ENCODE measurements at places on chromosomes 6 and 20. TPM values are rescaled to one million over a fixed set of nuclear protein-coding genes. Genes with fewer than 3 reads are reported as not detected.

FBXO30 gene
- polyA plus RNA-seq = 3.6 TPM

DPM1 gene
- polyA plus RNA-seq = 52.9 TPM

OARD1 gene
- polyA plus RNA-seq = 42.0 TPM

POPDC3 gene
- 0.54 TPM for polyA plus RNA-seq

SAPCD1 gene
- polyA plus RNA-seq = 2.7 TPM

PDE10A gene
- polyA plus RNA-seq = 2.0 TPM

DNA sequence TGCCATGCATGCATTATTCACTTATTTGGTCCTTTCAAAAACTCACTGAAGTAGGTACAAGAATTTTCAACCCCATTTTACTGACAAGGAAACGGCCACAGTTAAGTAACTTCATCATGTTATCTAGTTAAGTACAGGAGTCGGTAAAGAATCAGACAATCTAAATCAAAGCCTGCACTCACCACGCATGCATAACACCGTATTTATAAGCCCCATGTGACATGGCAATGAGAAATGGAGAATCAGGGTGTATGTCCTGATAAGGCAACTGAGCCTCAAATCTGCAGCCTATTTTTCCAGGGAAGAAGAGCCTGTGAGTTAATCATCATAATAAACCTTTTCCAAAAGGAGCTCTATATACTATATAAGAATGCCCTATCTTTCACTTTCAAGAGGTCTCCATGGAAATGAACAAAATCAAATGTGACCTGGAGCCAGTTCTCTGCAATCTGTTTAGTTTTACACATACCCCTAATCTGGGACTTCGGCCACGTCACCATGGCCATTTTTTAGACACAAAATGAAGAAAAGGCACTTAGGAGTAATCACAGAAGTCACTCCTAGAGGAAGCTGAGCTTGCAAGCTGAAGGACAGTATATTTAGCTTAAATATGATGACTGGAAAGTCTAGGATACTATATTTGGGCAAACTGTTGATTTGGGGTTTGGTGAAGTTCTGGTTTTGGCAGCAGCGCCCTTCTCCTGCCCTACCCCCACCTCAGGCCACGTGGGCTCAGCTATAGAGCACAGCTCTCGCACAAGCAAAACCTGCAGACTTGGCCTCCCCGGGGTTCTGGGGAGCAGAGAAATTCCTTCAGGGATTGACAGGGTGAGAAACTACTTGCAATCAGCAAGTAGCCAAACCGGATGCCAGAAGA is 19.2 kb downstream of the TRAM2 start:
- H3K36me3 ChIP-seq = no peaks in the 10 kb centered on the region
- H3K4me1 ChIP-seq = peaks cover 2% of the 10 kb centered on the region

DNA sequence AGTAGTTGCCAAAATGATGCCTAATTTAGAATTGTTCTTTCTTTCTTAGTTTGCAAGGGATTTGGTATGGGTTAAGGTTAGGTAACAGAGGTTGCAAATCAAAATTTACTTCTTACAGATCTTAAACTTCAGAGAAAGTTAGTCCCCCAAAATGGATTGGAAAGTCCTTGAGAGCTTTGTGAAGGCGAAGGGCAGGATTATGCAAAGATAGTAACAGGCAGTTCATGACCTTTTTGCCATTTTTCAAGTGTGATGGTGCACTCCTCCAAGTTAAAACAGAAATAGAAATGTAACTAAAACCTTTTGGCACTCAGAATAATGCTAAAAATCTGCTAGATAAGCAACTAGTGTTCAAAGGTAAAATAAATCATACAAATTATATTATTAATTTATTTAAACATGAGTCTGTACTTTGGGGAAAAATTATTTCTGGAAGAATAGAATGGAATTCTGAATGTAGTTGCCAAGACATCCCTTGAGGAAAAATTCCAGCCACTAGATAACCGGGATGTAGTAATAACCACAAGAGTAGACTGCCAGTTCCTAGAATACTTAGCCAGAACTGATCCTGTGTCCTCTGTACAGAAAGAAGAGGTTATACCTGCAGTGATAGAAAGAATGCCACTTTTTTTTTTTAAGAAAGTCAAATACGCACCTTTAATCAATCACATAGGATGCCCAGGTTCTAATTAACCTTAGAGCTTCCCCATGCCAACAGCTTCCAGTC is 31.8 kb upstream of the DAAM2 start:
- H3K27ac ChIP-seq = no peak overlapping the region
- H3K4me1 ChIP-seq = no peaks in the 10 kb centered on the region

GRCh38 chr6:15420959-15421438 is 175.1 kb downstream of the JARID2 start:
- H3K36me3 ChIP-seq = peaks cover 9% of the 10 kb centered on the region
- no peak overlapping the region for H3K4me3 ChIP-seq
- peaks cover 3% of the 10 kb centered on the region for H3K4me1 ChIP-seq
- no peaks in the 10 kb centered on the region for H3K27me3 ChIP-seq
- H3K27ac ChIP-seq = no peak overlapping the region

GRCh38 chr20:45538209-45538799 is 978 bp downstream of the WFDC6 start:
- no peak overlapping the region for H3K4me3 ChIP-seq
- H3K27me3 ChIP-seq = peaks cover 2% of the 10 kb centered on the region
- H3K36me3 ChIP-seq = no peaks in the 10 kb centered on the region
- no peak for DNase-seq

- no peak overlapping the region for H3K4me3 ChIP-seq
- no peaks in the 10 kb centered on the region for H3K27me3 ChIP-seq
- H3K4me1 ChIP-seq = no peaks in the 10 kb centered on the region
- H3K27ac ChIP-seq = peak overlapping the region; percentile 89
- no peak for DNase-seq
Measured at GRCh38 chr6:169215201-169215681, 38.4 kb downstream of the THBS2 start.

DNA sequence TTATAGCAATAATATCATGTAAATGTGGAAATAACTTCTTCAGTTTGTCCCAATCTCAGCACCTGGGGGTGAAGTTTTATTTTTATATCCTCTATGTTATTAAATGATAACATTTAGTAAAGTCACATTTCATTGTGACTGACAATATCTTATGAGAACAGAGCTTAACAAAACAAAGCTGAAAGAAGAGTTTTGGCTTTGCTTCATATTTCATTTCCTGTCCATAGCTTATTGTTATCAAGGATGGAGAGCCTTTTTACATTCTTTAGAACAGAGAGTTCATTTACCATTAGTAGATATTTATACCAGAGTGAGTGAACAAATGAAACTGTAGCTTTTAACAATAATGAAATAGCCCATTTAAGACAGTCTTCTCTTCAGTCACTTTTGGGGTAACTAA is 231.9 kb upstream of the SGK1 start:
- no peak for DNase-seq
- H3K27me3 ChIP-seq = no peaks in the 10 kb centered on the region
- H3K27ac ChIP-seq = no peak overlapping the region
- H3K4me1 ChIP-seq = no peaks in the 10 kb centered on the region

DNA sequence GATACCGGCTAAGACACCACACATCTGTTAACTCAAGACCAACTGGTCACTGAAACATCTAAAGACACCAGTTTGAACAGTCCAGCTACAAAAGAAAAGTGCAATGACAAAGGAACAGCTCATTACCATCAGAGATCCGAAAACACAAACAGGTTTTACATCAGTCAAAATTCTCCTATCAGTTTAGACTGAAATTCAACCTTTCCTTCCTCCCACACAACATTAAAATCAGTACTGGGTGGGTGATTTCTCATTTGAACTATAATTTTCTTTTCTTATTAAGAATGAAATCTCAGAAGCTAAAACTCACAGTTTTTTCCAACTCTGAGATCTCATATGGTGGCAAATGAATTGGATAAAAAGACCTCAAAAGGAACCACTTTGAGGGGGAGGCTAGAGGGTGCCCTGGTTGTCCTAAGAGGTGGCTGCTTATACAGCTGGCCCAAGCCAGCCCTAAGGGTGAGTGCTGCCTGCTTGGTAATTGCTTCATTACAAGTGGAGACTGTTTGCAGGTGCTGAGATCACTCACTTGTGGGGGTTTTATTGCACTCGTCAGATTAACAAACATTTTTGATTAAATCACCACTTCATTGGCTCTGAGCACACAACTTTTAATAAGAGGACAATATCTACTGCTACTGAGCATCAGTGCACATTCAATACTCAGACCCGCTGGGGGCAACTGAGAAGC is 4.3 kb downstream of the CCDC167 start:
- no peaks in the 10 kb centered on the region for H3K36me3 ChIP-seq
- no peak overlapping the region for H3K27ac ChIP-seq
- H3K27me3 ChIP-seq = no peaks in the 10 kb centered on the region
- H3K4me3 ChIP-seq = no peak overlapping the region
- DNase-seq = no peak

- H3K27me3 ChIP-seq = no peaks in the 10 kb centered on the region
- H3K36me3 ChIP-seq = no peaks in the 10 kb centered on the region
- DNase-seq = no peak
Measured at GRCh38 chr6:159919800-159920199, 29.0 kb downstream of the MAS1 start.

DNA sequence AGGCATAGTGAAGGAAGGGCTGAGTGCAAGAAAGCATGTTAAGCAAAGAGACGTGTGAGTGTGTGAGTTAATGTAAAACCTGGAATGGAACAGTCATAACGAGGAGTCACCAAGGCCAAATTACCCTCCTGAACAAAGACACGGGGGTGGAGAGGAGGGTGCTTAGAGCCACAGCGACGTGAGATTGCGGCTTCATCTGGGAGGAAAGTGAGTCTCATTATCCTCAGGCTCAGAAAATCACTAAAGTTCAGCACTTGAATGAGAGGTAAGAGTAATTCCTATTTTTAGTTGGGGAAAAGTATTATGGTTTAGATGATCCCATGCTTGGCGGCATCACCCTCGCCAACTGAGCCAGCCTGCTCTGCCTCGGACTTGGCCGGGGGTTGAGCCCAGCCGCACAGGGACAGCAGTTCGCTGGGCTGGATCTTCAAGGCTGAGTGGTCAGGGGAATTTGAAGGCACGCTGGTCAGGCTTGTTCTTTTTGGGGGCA is 136.6 kb downstream of the DTNBP1 start:
- no peak overlapping the region for H3K27ac ChIP-seq
- no peak overlapping the region for H3K4me3 ChIP-seq
- no peaks in the 10 kb centered on the region for H3K4me1 ChIP-seq
- H3K27me3 ChIP-seq = no peaks in the 10 kb centered on the region

- no peak overlapping the region for H3K27ac ChIP-seq
- no peak overlapping the region for H3K4me3 ChIP-seq
- H3K4me1 ChIP-seq = no peaks in the 10 kb centered on the region
- peaks cover 11% of the 10 kb centered on the region for H3K36me3 ChIP-seq
- H3K27me3 ChIP-seq = no peaks in the 10 kb centered on the region
Measured at GRCh38 chr20:20446425-20447015, 78.6 kb downstream of the INSM1 start.

- no peaks in the 10 kb centered on the region for H3K27me3 ChIP-seq
- no peaks in the 10 kb centered on the region for H3K4me1 ChIP-seq
- no peak for DNase-seq
- no peaks in the 10 kb centered on the region for H3K36me3 ChIP-seq
Measured at GRCh38 chr6:131861381-131861780, 53.6 kb downstream of the ENPP1 start.

DNA sequence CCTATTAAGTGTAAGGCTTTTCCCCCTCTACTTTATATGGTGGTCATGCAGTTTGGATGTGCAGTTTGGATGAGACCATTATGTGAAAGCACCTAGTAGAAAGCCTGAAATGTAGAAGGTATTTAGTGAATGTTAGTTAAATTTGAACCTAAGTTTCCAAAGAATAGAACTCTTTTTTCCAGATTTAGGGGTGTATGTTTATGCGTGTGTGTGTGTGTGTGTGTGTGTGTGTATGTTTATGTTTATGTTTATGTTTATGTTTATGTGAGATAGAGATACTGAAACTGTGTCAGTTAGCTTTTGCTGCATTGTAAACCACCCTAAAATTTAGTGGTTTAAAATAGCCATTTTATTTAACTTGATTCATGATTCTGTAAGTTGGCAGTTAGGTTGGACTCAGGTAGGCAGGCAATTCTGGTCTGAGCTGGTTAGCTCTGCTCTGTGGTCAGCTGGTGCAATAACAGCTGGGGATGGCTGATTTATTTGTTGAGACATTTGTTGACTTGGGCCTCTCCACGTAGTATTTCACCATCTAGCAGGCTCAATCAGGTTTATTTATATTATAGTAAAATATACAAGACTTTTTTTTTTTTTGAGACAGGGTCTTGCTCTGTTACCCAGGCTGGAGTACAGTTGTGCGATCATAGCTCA is 54.0 kb downstream of the STK4 start:
- H3K27ac ChIP-seq = no peak overlapping the region
- DNase-seq = peak; percentile 34
- no peaks in the 10 kb centered on the region for H3K27me3 ChIP-seq

GRCh38 chr20:53100476-53100911 is 128.3 kb downstream of the TSHZ2 start:
- no peaks in the 10 kb centered on the region for H3K27me3 ChIP-seq
- H3K36me3 ChIP-seq = no peaks in the 10 kb centered on the region
- no peaks in the 10 kb centered on the region for H3K4me1 ChIP-seq

- H3K4me1 ChIP-seq = peaks cover 4% of the 10 kb centered on the region
- no peak overlapping the region for H3K4me3 ChIP-seq
- H3K27me3 ChIP-seq = no peaks in the 10 kb centered on the region
- DNase-seq = peak; percentile 36
- peak overlapping the region; percentile 24 for H3K27ac ChIP-seq
Measured at GRCh38 chr6:131651782-131652181, 14.7 kb downstream of the ENPP3 start.

DNA sequence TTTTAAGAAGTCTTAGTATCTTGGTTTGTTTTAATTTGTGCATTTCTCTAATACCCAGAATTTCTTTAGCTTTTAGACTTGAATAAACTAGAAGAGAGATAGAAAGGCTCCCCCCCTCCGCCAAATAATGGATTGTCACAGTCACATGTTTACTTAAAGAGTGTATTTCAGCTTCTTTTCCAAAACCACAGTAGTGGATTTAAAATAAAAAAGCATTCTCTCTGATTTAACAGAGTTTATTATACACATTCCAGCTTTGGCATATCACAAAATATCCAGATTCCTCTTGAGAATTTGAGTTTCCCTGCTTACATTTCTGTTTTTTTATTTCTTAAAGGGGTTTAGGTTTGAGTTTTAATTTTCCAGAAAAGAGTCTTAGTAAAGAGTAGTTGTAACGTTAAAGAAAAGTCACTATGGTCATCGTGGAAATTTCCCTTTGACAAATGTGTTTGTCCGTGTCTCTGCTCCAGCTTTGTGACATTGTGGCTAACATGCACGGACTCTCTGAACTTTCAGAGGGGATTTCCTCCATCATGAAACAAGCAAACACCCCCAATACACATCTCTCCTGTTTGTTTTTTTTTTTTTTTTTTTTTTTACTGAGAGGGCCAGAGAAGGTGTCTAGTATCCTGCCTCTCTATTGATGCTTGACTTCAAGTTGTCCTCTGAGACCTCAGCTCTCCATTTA is 113.5 kb upstream of the SUPT3H start:
- no peaks in the 10 kb centered on the region for H3K36me3 ChIP-seq
- H3K27me3 ChIP-seq = no peaks in the 10 kb centered on the region
- DNase-seq = no peak
- H3K27ac ChIP-seq = no peak overlapping the region

Data from small intestine (tissue), 16 donors.